ENCODE measurements at places on chromosomes 6 and 20. TPM values are rescaled to one million over a fixed set of nuclear protein-coding genes. Genes with fewer than 3 reads are reported as not detected.

- H3K4me3 ChIP-seq: no peak overlapping the region
- no peak for DNase-seq
- H3K4me1 ChIP-seq: no peaks in the 10 kb centered on the region
- H3K36me3 ChIP-seq: no peaks in the 10 kb centered on the region
- no peaks in the 10 kb centered on the region for H3K27me3 ChIP-seq
- no peak overlapping the region for H3K27ac ChIP-seq
Observed at GRCh38 chr6:21539621-21540100, 53.9 kb upstream of the SOX4 start.

DNA sequence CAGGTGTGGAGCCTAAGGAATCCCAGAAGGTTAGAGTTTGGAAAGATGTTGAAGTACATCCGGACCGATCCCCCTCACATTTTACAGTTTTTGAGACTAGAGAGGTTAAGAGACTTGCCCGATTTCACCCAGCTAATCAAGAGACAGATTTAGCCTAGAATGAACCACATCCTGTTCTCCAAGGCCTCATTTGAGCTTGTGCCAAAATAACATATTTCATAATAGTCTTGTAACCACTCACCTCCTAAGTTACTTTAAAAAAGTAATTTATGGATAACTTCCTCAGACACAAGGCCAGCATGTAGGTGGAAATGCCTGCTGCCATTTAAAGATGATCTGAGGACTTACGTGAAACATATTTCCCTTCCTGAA lies 39.8 kb upstream of the ARHGAP18 start:
- H3K4me1 ChIP-seq: no peaks in the 10 kb centered on the region
- no peak overlapping the region for H3K4me3 ChIP-seq
- H3K27me3 ChIP-seq: no peaks in the 10 kb centered on the region
- peak overlapping the region; percentile 67 for H3K27ac ChIP-seq
- no peak for DNase-seq
- no peaks in the 10 kb centered on the region for H3K36me3 ChIP-seq

DNA sequence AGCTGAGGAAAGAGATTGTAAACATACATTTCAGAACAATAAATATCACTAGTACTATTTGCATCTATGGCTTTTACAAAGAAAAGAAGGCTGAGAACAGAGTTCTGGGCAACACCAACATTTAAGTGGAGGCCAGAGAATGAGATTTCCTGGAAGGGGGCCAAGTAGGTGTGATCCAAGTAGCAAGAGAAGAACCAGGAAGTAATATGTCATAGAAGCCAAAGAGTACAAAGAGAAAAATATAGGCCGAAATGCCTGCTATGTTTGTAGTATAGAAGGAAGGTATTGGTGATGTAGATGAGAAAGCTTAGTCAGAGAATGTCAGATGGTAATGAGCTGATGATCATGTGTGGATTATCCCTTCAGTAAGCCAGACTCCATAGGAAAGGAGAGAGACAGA lies 94.5 kb downstream of the PERP start:
- H3K27me3 ChIP-seq: no peaks in the 10 kb centered on the region
- no peak for DNase-seq
- peak overlapping the region; percentile 90 for H3K27ac ChIP-seq
- H3K4me3 ChIP-seq: no peak overlapping the region

DNA sequence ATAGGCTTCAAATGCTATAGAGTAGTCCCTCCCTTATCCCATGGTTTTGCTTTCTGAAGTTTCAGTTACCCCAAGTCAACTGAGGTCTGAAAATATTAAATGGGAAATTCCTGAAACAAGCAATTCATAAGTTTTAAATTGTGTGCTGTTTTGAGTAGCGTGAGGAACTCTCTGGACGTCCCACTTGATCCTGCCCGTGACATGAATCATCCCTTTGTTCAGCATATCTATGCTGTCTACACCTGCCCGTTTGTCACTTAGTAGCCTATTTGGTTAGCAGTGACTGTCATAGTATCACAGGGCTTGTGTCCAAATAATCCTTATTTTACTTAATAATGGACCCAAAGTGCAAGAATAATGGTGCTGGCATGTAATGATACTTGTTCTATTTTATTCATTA lies 5.0 kb downstream of the PCMT1 start:
- H3K4me1 ChIP-seq: peaks cover 19% of the 10 kb centered on the region
- no peak overlapping the region for H3K4me3 ChIP-seq
- no peaks in the 10 kb centered on the region for H3K27me3 ChIP-seq

GRCh38 chr20:45229264-45230056 lies 8.3 kb downstream of the SEMG2 start:
- no peak overlapping the region for H3K27ac ChIP-seq
- no peaks in the 10 kb centered on the region for H3K36me3 ChIP-seq
- no peak for DNase-seq
- no peaks in the 10 kb centered on the region for H3K4me1 ChIP-seq
- H3K4me3 ChIP-seq: no peak overlapping the region

GRCh38 chr6:52900536-52900935 lies 9.0 kb downstream of the GSTA3 start:
- no peaks in the 10 kb centered on the region for H3K36me3 ChIP-seq
- no peak for DNase-seq
- H3K4me3 ChIP-seq: no peak overlapping the region
- H3K27ac ChIP-seq: no peak overlapping the region
- H3K27me3 ChIP-seq: no peaks in the 10 kb centered on the region

- no peak overlapping the region for H3K4me3 ChIP-seq
- peak overlapping the region; percentile 74 for H3K27ac ChIP-seq
- peaks cover 15% of the 10 kb centered on the region for H3K4me1 ChIP-seq
- no peaks in the 10 kb centered on the region for H3K36me3 ChIP-seq
- no peaks in the 10 kb centered on the region for H3K27me3 ChIP-seq
Observed at GRCh38 chr6:45607798-45608197, 230.1 kb upstream of the SUPT3H start.

- H3K27me3 ChIP-seq: no peaks in the 10 kb centered on the region
- no peak overlapping the region for H3K4me3 ChIP-seq
- DNase-seq: no peak
- H3K36me3 ChIP-seq: no peaks in the 10 kb centered on the region
- no peak overlapping the region for H3K27ac ChIP-seq
Observed at GRCh38 chr20:47506335-47506734, 4.6 kb downstream of the NCOA3 start.

DNA sequence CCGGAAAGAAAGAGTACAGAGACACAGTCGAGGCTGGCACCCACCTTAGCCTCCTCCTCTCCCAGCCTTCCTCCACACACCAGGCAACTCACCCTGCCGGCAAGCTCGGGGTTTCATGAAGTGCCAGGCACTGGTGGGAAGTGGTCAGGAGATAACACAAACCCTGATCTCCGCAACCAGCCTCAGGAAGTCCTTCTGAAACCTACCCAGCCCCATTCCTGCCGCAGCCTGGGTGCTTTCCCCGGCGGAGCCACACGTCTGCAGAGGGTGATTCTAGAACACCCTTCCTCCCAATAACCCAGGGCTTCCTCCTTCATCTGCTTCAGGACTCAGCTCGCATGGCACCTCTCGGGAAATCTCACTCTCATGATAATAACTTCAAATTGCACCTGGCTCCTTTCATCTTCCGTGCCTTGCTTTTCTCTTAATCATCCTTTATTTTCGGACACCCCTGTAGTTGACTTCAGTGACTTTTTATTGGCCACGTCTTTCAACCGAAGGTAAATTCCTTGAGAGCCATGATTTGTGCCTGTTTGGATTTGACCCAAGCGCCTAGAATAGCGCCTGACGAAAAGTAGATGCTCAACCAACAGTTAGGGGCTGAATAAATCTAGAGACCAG lies 8.7 kb upstream of the HLA-E start:
- H3K4me1 ChIP-seq: peaks cover 22% of the 10 kb centered on the region
- H3K27me3 ChIP-seq: peaks cover 22% of the 10 kb centered on the region
- H3K36me3 ChIP-seq: no peaks in the 10 kb centered on the region

- peaks cover 21% of the 10 kb centered on the region for H3K4me1 ChIP-seq
- no peak for DNase-seq
- H3K36me3 ChIP-seq: no peaks in the 10 kb centered on the region
- no peaks in the 10 kb centered on the region for H3K27me3 ChIP-seq
- H3K4me3 ChIP-seq: peak overlapping the region; percentile 93
Observed at GRCh38 chr20:3406481-3407039, 909 bp downstream of the DNAAF9 start.

- H3K4me1 ChIP-seq: no peaks in the 10 kb centered on the region
- no peaks in the 10 kb centered on the region for H3K36me3 ChIP-seq
- no peak overlapping the region for H3K4me3 ChIP-seq
- no peak overlapping the region for H3K27ac ChIP-seq
- DNase-seq: no peak
- no peaks in the 10 kb centered on the region for H3K27me3 ChIP-seq
Observed at GRCh38 chr20:33284284-33284683, 1.3 kb downstream of the BPIFB1 start.

DNA sequence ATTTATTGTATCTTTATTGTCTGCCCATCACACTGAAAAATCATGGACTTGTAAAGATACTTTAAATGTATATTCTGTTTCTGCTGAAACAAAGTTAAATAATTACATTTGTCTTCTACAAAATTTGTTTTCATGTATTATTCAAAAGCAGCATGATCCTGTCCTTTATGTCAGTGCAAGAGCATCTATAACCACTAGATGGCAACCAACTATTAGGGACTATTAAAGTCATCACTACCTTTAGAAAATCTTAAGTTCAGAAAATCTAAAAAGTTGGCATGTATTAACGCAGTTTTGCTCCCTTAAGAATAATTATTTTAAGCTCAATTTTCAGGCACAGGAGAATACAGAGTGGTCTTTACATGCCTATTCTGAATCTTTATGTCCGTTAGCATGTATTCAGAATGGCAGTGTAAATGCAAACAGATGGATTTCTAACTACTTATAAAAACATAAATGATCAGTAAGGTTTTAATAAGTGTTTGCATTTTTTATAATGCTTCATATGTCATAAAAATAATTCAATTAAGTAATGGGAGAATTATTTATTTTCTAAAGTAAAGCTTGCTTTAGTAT lies 17.8 kb downstream of the TMEM30A start:
- DNase-seq: no peak
- no peaks in the 10 kb centered on the region for H3K36me3 ChIP-seq
- H3K27me3 ChIP-seq: no peaks in the 10 kb centered on the region
- H3K4me3 ChIP-seq: no peak overlapping the region
- H3K4me1 ChIP-seq: peaks cover 5% of the 10 kb centered on the region

DNA sequence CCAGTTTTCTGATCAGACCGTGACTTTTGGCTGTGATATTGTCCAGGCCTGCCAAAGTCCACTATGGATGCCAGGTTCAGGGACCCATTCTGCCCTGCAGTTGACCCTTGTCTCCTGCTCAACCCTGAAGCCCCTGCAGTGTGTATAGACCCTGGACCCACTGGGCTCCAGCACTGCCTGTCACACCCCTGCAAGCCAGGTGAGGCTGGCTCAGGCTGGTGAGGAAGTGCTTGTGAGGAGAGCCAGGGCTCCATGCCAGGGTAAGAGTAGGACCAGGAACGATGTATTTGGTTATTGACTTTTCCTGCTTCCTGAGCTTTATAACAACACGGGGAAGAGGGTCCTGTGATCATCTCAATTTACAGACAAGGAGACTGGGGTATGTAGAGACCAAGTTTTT lies 19.1 kb upstream of the CD93 start:
- H3K27me3 ChIP-seq: no peaks in the 10 kb centered on the region
- no peaks in the 10 kb centered on the region for H3K36me3 ChIP-seq
- H3K4me3 ChIP-seq: no peak overlapping the region
- H3K4me1 ChIP-seq: peaks cover 10% of the 10 kb centered on the region
- H3K27ac ChIP-seq: peak overlapping the region; percentile 60

Gene FLRT3
- total RNA-seq: 4.4 TPM

Gene WFDC10B
- total RNA-seq: not detected

Gene PGBD1
- 0.95 TPM for total RNA-seq

Gene SMLR1
- total RNA-seq: not detected

Gene PBOV1
- not detected for total RNA-seq
